ENCODE measurements at places on chromosomes 5 and 9. TPM values are rescaled to one million over a fixed set of nuclear protein-coding genes. Genes with fewer than 3 reads are reported as not detected.

The DBH gene
- total RNA-seq = 0.30 TPM

The LCN9 gene
- not detected for total RNA-seq

The IL33 gene
- total RNA-seq = 11.5 TPM

The BAAT gene
- 0.71 TPM for total RNA-seq

The SOX30 gene
- total RNA-seq = not detected

Measured in psoas muscle (tissue), 8 donors.